Uterine smooth muscle cell (primary cell): ENCODE measurements at places on chromosomes 4 and X. TPM values are rescaled to one million over a fixed set of nuclear protein-coding genes. Genes with fewer than 3 reads are reported as not detected.

GPR50 gene
- not detected in 2 replicates for total RNA-seq

TSPYL2 gene
- 18.6 and 25.2 TPM in 2 replicates for total RNA-seq

CSAG2 gene
- not detected in 2 replicates for total RNA-seq

CRMP1 gene
- 0.62 and 0.77 TPM in 2 replicates for total RNA-seq

SULT1E1 gene
- total RNA-seq = 0.33 and 0.50 TPM in 2 replicates

TECRL gene
- total RNA-seq = not detected in 2 replicates

ARR3 gene
- not detected in 2 replicates for total RNA-seq

DOK7 gene
- total RNA-seq = under 0.01 TPM in 1 of 2 replicates, not detected in the other

IL13RA1 gene
- 23.9 and 43.2 TPM in 2 replicates for total RNA-seq

PDGFC gene
- 131 and 133 TPM in 2 replicates for total RNA-seq

GPRIN3 gene
- 0.12 and 0.22 TPM in 2 replicates for total RNA-seq

SLC34A2 gene
- total RNA-seq = not detected in 2 replicates

GAB3 gene
- 0.77 and 1.4 TPM in 2 replicates for total RNA-seq

HEPH gene
- total RNA-seq = 19.0 and 40.9 TPM in 2 replicates

TMSB15A gene
- 3.2 and 8.7 TPM in 2 replicates for total RNA-seq

TBX22 gene
- total RNA-seq = not detected in 2 replicates

CNGA1 gene
- not detected in 2 replicates for total RNA-seq

TSPAN6 gene
- 22.0 and 39.2 TPM in 2 replicates for total RNA-seq

RHOXF1 gene
- total RNA-seq = not detected in 2 replicates

CITED1 gene
- total RNA-seq = 0.37 and 0.77 TPM in 2 replicates

RNF212 gene
- 0.44 and 2.0 TPM in 2 replicates for total RNA-seq

PGAM4 gene
- total RNA-seq = 0.25 TPM in 1 of 2 replicates, not detected in the other

CXCL10 gene
- total RNA-seq = not detected in 2 replicates

ARX gene
- not detected in 2 replicates for total RNA-seq

ZNF157 gene
- total RNA-seq = 0.11 and 0.12 TPM in 2 replicates

PPP4R3C gene
- not detected in 2 replicates for total RNA-seq

CXCL3 gene
- total RNA-seq = 2.1 and 3.3 TPM in 2 replicates

JCHAIN gene
- 0.66 and 1.2 TPM in 2 replicates for total RNA-seq

HPSE gene
- 0.75 and 1.8 TPM in 2 replicates for total RNA-seq

ARHGEF38 gene
- total RNA-seq = not detected in 2 replicates

ADAMTS3 gene
- 3.6 and 8.9 TPM in 2 replicates for total RNA-seq

PPA2 gene
- total RNA-seq = 84.0 and 107 TPM in 2 replicates

IL1RAPL2 gene
- 0.11 TPM in 1 of 2 replicates, not detected in the other for total RNA-seq

AFM gene
- total RNA-seq = not detected in 2 replicates

CCSER1 gene
- total RNA-seq = 0.33 and 2.9 TPM in 2 replicates

CACNA1F gene
- under 0.01 TPM in 1 of 2 replicates, not detected in the other for total RNA-seq
